H54 (cell line): ENCODE measurements at places on chromosomes 13 and 19.

- DNase-seq, result no peak
Measured at GRCh38 chr13:25415241-25415640, 43.5 kb downstream of the ATP8A2 start.

GRCh38 chr19:41945135-41945766 lies 13.9 kb downstream of the RABAC1 start:
- DNase-seq, result no peak

DNA sequence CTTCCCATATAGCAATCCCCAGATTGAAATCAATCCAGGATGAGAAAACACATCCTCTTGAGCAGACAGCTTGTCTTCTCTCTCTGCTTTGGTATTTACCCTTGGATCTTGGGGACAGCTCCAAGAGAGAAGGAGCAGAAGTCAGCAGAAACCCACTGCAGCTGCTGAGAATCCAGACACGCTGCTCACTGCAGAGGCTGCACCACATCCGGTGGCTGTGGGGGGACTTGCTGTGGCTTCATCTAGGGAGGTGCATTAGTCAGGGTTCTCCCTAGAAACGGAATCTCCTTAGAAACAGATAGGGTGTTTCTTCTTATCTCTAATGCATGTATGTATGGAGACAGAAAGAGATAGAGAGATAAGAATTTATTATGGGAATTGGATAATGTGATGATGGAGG lies 2.7 kb downstream of the CYP4F12 start:
- DNase-seq, result no peak

DNA sequence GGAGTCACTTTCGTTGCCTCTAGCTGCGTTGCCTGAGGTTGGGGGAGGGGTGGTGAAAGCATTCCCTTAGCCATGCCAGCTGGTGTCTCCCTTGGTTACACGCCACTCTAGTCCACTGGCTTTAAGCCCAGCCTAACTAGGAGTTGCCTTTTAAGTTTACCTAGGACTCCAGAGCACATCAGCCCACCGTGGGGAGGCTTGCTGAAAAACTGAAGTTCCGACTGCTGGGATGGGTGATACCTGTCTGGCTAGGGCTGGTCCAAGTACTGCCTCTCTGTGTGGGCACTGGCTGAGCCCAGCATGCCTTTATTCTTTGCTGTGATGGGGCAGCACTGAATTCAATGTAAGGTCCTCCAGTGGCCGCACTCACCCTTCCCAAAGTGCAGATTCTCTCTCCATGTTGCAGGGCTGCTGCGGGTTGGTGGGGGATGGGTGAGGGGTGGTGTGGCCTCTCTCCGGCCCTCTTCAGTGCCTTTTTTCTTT lies 11.8 kb upstream of the CEACAM1 start:
- DNase-seq, result no peak

GRCh38 chr13:78265098-78265497 lies 338.3 kb downstream of the POU4F1 start:
- no peak for DNase-seq

DNA sequence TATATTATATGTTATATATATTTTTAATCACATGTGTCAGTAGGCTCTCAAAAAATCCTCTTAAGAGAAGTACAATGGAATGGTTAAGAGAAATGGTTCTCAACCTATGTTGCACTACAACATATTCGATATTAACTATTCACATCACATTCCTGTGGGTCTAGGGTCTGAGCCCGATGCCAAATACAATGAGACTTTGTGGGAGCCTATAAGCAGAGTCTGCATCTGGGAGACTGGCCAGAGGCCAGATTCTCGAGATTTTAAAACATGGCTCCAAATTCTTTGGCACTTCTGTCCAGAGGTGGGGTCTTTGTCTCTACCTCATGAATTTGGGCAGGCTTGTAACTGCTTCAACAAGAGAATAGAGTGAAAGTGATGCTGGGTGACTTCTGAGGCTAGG lies 79.4 kb upstream of the NBEA start:
- no peak for DNase-seq

DNA sequence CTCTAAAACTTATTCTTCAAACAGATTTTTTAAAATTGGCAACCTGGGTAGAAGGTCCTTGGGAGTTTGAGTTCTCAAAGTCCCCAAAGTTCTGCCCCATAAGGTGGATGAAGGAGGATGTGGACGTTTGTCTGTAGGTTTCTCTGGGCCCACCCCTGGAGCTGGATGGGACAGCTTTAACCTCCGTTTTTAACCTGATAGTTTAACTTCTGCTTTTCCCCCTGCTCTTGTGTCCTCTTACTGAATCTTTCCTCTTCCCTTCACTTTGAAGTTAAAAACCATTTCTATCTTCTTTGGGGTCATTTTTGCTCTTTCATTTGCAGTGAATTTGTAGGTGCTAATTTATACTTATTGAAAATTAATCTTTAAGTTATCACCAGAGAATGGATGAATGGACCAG lies 79.1 kb downstream of the ESD start:
- DNase-seq, result no peak

GRCh38 chr19:3692141-3693024 lies 7.9 kb downstream of the PIP5K1C start:
- no peak for DNase-seq

- DNase-seq, result peak; percentile 81
Measured at GRCh38 chr19:18785179-18786124, 5.7 kb downstream of the COMP start.

DNA sequence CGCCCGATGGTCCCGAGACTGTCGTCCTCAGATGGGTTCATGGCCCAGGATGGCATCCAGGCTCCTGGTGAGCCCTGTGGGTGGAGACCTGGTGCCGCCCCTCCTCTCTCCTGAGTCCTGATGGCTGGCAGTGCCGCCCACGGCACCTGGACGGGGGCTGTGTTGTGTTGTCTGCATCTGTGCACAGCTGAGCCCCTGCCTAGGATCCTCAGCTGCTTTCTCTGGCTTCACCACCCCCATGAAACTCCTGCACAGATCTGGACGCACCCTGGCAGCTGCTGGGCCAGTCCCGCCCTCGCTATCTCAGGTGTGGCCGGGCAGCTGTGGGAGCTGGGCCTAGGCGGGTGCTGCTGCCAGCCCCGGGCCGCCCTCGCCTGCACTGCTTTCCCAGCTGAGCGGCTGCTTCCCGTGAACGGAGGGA lies 27.7 kb downstream of the MCF2L start:
- DNase-seq, result no peak

GRCh38 chr19:21482863-21483276 lies 22.5 kb upstream of the ZNF429 start:
- DNase-seq, result peak; percentile 56

DNA sequence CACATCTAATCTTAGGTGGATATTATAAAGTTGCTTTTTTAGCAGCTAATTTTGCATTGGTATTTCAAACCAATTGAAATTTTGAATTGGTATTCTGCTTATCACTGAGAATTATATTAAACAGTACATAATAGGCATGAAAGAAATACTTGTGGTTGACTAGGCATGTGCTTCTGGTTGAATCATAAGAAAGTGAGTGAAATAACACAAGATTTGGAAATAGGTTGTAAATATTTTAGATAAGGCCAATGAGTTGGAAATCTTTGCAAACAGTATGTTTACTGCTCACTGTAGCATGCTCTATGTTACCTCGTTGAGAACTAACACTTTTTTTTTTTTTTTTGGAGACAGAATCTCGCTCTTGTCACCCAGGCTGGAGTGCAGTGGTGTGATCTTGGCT lies 66.8 kb upstream of the RFC3 start:
- no peak for DNase-seq

GRCh38 chr13:49877629-49878218 lies 58.4 kb downstream of the SPRYD7 start:
- DNase-seq, result no peak

DNA sequence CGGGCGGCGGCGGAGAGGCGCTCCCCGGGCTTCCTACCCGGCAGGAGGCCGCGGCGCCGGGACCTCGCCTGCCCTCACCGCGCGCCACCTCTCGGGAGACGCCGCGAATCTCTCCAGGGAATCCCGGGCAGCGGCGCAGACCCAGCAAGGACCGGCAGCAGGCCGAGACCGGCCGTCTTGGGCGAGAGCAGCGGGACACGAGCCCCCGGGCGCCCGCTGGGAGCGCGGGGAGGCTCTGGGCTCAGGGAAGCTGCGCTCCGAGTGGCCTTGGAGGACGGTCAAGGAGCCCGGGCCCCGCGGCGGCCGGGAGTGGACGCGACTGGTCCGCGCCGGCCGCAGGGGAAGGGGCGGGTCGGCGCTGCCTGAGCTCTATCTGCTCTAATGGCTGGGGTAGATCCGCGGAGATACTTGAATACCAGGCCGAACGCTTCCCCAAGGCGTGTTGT lies 14.7 kb downstream of the CDX2 start:
- no peak for DNase-seq

DNA sequence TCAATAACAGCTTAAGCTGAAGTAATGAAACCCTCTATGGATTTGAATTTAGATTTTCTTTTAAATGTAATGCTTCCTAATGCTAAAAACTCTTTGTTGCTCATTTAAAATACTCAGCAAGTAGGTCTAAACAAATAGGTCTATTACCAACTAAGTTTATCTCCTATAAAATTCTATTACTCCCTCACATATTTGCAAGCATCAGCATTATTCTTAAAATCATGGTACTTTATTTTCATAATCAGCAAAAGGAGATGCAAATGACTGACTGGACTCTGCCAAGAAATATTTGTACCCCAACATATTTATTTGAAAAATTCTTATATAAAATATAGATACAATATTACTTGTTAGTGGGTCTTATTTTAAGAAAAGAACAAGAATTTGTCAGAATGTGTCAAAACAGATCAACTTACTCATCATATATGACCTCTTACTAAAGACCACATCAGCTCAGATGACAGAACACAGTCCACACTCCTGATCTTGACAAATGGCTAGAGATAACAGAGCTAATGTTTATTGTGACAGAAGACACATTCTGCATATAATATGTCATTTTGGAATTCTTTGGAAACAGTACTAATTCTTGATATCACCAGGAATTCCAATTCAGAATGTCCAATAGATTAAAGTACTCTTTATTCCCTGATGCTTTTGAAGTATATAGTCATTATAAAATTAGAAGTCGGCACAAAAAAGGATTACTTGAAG lies 704.6 kb upstream of the PCDH9 start:
- DNase-seq, result no peak

DNA sequence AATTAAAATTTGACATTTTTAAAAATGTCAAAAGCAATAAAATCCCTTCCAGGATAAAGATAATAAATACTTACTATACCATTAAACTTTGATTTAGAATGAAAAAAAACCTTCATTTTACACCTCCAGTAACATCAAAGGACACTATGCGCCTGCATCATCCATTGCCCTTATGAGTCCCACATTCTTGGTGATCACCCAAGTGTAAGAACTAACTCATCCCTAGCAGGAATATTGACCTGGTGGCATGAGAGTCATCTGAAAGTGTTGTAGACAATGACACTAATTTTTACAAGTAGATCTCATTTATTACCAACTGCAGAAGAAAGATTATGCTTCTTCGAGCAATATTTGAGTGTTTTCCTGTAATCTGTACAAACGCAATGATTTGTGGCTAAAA lies 1128.9 kb downstream of the EFNB2 start:
- no peak for DNase-seq

GRCh38 chr13:80083081-80083852 lies 257.7 kb downstream of the SPRY2 start:
- DNase-seq, result no peak

DNA sequence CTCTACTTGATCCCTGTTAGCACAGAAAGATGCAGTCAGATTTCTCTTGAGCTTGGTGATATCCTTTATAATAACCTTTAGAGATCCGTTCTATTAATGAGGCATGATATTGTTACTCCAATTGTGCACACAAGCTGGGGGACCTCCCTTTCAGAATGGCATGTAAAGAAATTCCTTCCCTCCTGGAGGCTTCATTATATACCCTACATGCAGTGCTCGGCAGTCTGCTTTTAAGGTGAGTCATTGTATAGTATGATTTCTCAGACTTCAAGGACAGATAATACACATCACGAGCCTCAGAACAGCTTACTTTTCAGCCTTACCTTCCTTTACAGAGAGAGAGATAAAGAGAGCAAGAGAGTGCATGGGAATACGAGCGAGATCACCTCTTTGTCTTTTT lies 261.3 kb downstream of the ATP8A2 start:
- DNase-seq, result no peak

DNA sequence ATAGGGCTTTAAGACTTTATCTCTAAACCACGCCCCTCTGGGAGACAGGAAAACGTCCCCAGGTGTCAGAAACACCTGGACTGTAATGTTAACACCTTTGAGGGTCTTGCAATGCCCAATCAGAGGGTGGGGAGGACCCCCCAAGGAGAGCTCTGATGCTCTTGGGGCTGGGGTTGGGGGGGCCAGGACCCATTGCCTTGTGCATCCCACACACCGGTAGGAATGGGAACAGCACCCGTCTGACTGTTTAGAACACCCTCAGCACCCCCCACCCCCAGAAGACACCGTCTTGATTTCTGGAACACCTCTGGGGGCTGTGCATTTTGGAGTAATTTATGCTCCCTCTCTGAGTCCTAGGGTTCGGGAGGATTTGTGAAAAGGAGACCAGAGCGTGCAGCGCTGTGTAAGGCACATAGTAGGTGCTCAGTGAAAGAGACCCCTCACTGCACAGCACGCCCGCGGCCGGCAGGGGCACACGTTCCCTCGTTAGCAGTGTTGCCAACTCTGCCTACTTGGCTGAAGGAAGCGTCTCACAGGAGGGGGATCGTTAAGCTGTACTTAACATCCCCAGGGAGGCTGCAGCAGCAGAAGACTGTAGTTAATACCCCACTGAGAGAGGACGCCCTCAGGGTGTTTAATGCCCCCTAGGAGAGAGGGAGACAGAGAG lies 2.8 kb upstream of the ERFL start:
- no peak for DNase-seq

- DNase-seq, result no peak
Measured at GRCh38 chr19:15790096-15790495, 2.6 kb downstream of the OR10H5 start.

DNA sequence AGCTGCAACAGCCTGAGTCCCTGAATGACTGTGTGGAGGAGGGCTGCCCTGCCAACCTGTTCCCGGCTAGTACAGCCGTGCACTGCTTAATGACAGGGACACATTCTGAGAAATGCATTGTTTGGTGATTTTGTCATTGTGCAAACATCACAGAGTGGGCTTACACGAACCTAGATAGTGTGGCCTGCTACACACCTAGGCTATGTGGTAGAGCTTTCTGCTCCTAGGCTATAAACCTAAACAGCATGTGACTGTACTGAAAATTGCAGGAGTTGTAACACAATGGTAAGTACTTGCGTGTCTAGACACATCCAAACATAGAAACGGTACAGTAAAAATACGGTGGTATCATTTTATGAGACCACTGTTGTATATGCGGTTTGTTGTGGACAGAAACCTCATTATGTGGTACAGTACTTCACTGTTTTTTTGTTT lies 35.0 kb downstream of the VASP start:
- no peak for DNase-seq
